ENCODE measurements at places on chromosomes 2 and 18.

DNA sequence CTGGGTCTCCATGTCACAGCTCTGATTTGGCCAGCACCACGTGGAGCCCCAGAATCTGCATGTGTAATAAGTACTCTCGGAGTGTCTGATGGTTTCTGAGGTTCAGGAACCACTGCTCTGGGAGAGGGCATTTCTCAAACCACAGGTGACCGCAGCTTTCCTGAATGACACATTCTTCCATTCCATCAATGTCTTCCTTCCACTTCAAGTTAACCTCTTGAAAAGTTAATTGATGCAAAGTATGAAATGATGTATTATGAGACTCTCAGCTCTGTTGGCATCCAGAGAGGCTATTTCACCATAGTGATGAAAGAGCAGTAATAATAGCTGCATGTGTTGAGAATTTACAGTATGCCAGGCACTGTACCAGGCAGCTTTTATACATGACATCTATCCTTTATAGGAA is 61.3 kb upstream of the CRIM1 start:
- no peak for DNase-seq

DNA sequence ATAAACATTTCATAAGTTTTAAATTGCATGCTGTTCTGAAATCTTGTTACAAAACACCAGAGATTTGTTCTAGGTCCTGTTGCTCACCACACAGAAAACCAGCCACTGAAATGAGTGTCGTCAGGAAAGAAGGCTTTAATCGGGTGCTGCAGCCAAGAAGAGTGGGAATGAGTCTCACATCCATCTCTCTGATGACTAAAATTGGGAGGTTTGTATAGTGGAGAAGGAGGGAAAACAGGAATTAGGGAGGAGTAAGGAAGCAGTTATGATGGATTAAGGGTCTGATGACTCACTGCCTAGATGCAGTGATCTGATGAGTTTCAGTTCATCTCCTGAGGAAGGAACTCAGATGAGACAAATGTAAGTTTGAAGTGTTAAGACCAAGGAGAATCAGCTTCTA is 42.1 kb upstream of the GPR39 start:
- DNase-seq: no peak

GRCh38 chr2:147327613-147328012 is 517.2 kb upstream of the ACVR2A start:
- no peak for DNase-seq

GRCh38 chr2:37405781-37406180 is 61.4 kb downstream of the QPCT start:
- DNase-seq: no peak

- no peak for DNase-seq
Measured at GRCh38 chr2:233329489-233330135, 22.0 kb downstream of the SAG start.

DNA sequence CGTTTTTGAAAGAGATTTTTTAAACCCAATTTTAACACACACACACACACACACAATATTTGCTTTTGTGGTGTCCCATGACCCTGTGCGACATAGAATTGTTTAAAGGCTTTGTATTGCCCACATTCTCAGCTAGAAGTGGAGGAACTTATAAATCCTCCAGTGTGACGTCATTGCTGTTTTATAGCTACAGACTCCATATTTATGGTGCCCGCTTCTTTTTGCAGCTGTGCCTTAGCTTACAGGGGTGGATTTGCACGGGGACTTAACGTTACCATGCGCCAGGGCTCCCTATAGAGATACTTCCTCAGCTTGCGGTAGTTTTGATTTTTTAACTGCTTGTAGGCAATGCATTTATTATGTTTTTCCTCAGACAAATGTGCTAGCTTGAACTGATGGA is 101.9 kb upstream of the SMIM21 start:
- no peak for DNase-seq

- no peak for DNase-seq
Measured at GRCh38 chr18:3179430-3180089, 40.2 kb downstream of the MYOM1 start.

DNA sequence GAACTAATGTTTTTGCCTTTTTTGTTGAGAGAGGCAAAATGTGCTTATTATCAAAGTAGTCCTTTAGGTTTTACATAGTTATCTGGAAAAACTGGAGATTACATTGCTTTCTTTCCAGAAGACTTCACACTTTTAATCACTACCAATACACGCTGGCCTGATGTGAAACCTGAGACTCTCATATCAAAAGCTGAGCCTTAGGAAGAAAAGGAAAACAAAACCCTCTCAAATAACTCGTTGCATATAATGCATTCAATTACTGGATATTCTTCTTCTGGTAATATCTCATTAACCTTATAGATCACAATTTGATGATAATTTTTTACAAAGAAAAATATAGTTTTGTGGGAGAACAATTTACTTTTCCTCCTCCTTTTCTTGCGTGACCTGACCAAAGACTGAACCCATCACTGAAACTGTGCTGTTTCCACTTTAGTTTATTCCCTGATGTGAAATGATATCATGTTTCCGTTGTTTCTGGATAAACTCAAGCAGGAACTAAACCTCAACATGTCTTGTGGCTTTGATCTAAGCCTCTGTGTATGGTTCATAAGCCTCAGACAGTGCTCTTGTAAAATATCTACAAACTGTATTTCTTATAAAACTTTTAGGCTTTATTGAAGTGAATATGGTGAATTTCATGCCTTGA is 332.4 kb downstream of the GULP1 start:
- DNase-seq: no peak

GRCh38 chr2:95738301-95738700 is 146.5 kb downstream of the TRIM43 start:
- no peak for DNase-seq

DNA sequence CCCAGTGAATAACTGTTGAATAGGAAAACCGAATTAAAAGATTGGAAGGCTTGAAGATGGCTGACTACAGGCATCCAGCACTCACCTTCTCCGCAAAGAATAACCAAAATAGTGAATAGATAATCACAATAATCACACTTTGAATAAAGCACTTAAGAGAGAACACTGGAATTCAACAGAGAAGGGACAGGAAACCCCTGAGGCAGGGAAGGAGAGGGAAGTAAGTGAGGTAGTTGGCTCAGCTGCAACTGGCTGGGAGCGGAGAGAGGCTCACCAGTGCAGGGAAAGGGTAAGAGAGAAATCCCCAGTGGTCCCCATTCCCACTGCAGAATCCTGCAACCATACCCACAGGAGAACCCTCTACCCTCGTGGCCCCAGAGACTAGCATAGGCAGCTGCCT is 246.6 kb upstream of the NCKAP5 start:
- no peak for DNase-seq

- peak; percentile 14 for DNase-seq
Measured at GRCh38 chr2:26521913-26522180, 43.9 kb upstream of the OTOF start.

GRCh38 chr18:9750606-9751304 is 42.7 kb downstream of the RAB31 start:
- no peak for DNase-seq

- DNase-seq: no peak
Measured at GRCh38 chr2:232338759-232339106, 39.8 kb upstream of the ALPP start.

- DNase-seq: no peak
Measured at GRCh38 chr2:51511002-51511401, 479.1 kb upstream of the NRXN1 start.

DNA sequence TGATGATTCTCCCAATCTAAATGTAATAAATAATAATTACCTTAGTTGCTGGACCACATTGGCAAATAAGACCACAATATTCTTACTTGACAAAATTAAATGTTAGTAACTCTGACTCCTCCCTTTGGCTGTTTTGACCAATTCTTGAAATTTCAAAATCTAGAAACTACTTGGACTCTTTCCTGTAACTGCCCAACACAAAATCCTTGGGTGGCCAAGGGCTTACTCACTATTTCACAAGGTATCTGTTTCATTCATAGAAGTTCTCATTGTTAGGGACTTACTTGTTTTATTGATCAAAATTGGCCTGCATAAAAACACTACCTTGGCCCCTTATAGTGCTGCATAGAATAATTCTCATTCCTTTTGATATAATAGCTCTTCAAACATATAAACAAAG is 19.4 kb downstream of the CDH20 start:
- no peak for DNase-seq

Data from BE2C (cell line).